ENCODE measurements at places on chromosomes 1 and 21. TPM values are rescaled to one million over a fixed set of nuclear protein-coding genes. Genes with fewer than 3 reads are reported as not detected.

DNA sequence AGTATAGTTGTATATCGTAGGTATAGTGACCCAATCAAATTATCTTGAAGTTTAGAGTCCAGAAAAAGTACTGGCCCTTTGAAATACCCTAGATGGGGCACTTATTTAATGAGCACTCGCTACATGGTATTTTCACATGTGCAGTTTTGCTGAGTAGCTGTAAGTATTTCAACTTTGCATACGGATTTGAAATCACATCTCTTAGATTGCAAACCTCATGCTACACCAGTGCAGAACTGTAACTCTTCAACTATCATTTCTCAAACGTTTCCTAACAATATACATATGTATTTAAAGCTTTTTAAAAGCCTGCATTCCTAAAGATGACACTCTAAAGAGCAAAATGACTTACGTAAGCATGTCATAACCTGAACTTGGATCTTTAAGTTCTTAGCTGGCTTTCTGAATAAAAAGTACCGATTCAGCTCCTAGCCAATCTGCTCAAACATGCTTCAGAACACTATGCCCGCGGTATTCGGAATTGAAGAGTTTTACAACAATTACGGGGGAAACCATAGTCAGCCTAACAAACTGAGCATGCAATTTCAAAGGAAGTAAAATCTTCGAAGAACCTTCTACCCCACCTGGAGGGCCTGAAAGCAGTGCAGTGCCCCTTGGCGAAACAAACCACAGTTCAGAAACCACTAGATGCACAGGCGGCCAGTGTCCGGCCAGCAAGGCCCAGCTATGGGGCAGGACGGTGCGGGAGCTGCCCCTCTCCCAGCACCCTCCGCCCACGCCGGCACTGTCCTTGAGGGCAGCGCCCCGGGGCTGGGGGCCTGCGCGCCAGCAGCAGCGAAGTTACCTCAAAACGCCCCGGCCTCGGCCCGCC, 863 bp downstream of the FH start:
- no peak for DNase-seq

The IGSF9 gene
- 0.89 TPM for polyA plus RNA-seq

DNA sequence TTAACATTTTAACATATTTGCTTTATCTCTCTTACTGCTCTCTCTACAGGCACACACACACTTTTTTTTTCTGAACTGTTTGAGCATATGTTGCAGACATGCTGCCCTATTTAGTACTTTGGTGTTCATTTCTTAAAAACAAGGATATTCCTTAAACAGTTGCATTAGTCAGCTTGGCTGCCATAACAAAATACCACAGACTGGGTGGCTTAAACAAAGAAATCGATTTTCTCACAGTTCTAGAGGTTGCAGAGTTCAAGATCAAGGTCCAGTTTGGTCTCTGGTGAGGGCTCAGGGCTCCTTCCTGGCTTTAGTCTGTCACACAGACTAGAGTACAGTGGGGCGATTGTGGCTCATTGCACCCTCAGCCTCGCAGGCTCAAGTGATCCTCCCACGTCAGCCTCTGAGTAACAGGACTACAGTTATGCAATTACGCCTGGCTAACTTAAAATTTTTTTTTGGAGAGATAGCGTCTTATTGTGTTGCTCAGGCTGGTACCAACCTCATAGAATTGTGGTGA, 46.7 kb downstream of the RPRD2 start:
- DNase-seq, result no peak

DNA sequence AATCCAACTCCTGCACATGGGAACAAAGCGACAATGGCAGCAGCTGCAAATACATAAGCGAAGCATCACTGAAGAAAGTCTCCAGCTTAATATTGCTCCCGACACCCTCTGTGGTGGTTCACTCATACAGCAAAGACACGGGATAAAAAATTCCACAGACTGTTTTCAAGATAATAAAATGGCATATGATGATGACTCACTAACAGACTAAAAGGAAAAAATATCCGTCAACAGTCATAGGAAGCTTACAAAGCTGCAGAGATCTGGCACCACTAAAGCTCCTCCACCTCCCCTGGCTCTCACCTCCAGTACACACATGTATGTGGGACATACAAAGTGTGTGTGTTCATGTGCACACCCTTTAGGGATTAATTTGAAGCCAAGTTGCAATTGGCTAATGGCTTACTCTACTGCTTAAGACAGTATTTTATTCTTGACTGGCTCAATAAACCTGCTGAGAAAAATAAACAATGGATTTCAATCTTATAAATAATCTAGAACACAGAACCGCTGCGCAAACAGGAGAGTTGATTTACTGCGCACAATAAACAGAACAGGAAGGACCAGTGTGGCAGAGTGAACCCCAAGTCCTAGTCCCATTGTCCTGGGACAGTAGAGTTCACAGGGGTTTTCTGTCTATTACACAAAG, 94.4 kb downstream of the SLC45A1 start:
- DNase-seq, result no peak

DNA sequence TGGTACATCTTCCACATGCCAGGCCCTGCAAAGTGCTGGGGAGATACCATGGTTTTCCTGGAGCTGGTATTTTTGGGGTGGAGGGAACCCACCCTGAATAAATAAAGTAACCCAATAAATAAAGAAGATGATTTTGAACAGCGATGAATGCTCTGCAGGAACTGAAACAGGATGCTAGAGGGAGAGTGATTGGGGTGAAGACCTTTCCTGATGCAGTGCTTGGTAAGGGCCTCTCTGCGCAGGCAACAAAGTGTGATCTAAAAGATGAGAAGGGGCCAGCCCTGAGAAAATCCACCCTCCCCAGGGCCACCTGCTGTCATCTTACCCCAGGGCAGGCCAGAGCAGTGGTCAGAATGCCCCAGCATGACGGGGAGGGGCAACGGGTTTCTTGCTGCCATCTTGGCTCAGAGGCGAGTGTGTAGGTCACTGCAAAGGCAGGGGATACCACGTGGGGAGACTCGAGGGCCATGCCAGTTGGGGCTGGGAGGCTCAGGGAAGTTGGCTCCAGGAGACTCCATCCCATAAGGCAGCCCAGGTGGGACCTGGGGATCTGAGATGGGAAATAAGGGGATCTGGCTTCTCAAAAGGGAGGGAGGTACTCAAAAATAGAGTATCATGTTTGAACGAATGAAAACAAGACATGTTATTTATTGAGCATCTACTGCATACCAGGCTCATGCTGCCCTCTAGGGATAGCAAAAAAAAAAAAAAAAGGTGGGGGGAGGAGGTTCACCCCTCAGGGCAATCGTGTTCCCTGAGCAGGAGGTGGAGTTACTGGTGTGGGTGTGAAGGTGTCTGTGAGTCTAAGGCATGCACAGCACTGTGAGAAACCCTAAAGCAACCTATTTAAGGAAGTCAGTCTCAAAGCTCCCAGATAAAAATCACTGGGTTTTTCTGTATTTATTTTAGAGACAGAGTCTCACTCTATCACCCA, 2.8 kb downstream of the SRARP start:
- no peak for DNase-seq

DNA sequence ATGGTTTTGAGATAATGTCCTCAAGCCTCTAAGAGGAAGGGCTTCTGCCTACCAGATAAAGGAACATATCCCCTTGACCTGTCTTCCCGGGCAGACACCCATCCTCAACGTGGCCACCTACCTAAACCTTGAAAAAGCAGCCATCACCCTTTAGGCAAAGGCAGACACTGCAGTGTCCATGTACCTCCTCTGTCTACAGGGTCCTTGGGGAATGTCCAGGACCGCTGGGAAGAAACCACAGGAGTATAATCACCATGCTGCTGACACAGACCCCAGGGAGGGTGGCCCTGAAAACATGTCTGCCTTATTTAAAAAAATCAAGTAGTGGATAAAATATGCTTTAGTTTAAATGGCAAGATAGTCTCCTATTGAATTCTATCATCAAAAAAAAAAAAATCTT, 16.6 kb downstream of the BCAR3 start:
- DNase-seq, result no peak

DNA sequence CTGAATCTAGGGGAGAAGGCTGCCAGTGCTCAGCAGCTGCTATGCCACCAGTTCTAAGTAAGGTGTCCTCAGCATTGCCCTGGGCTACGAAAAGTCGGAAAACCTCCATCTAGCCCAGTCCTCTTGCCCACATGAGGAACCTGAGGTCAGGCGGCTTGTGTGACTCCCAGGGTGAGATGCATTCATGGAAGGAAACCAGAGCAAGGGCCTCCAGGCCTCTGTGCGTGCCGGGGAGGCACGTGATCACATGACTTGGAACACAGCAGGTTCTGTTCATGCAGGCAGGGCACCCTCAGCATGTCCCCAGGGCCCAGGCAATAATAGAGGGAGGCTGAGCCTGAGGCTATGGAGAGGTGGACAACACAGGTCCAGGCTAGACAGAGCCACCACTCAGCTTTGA, 312.5 kb upstream of the DUSP10 start:
- no peak for DNase-seq

The SPATA1 gene
- 1.2 TPM for polyA plus RNA-seq

- no peak for DNase-seq
Measured at GRCh38 chr1:243378669-243379068, 122.8 kb downstream of the SDCCAG8 start.

The SUMO3 gene
- polyA plus RNA-seq, result 94.9 TPM

DNA sequence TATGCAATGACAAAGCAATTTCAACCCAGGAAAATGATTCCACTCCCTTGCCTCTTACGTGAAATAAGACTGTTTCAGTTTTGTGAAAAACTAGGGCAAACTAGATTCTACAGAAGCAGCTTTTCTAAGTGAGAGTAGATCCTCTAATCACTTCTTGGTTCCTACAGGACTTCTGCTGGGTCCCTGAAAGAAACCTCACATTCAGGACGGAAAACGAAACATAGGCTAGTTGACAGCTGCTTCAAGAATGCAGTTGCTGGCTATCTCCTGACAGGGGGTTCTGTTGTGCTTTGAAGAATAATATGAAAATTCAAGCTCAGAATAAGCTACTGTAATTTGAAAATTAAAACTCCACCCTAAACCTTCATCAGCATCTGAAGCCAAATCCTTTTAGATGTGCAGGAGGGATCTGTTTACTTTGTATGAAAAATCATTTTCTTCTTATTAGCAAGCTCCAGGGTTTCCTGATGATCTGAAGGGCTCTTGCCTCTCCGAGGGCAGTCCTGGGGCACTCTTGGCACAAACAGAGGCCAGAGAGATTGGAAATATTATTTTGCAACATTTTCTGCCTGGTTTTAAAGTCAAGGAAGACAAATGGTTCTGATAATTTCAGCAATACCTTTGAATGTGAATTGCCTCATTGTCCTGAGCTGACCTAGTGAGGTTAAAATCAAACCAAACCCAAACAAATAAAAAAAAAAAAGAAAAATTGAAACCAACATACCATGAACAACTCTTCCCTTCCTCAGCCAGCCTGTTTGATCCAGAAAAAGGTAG, 55.0 kb downstream of the NTMT2 start:
- no peak for DNase-seq

DNA sequence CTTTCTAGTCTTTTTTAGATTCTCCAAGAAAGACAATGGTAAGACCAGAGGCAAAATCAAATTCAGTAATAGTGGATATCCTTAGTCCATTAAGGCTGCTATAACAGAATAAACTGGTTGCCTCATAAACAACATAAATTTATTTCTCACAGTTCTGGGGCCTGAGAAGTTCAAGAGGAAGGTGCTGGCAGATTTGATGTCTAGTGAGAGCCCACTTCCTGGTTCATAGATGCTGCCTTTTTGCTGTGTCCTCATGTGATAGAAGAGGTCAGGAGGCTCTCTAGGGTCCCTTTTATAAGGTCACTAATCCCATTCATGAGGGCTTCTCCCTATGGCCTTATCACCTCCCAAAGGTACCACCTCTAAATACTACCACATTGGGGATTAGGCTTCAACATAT, 31.5 kb upstream of the BTG3 start:
- DNase-seq, result no peak

The MAEL gene
- 0.04 TPM for polyA plus RNA-seq

GRCh38 chr1:70906800-70907199, 140.8 kb downstream of the PTGER3 start:
- no peak for DNase-seq

DNA sequence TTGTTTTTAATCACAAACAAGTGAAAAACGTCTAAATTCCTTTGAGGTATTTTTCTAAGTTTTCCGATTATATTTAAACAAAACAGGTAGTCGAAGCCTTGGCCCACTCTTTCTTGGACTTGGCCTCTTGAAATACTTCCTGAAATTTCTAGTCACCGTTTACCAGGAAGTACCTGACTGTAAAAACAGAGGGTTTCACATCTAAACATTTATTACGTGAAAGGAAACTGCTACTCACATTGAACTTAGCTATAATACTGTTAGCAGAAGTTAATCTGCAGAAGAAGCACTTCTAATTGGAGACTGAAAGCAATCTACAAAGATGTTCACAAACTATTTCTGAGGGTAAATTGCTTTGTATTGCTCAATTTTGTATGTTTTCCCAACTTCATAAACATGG, 526.0 kb upstream of the ADGRL4 start:
- no peak for DNase-seq

DNA sequence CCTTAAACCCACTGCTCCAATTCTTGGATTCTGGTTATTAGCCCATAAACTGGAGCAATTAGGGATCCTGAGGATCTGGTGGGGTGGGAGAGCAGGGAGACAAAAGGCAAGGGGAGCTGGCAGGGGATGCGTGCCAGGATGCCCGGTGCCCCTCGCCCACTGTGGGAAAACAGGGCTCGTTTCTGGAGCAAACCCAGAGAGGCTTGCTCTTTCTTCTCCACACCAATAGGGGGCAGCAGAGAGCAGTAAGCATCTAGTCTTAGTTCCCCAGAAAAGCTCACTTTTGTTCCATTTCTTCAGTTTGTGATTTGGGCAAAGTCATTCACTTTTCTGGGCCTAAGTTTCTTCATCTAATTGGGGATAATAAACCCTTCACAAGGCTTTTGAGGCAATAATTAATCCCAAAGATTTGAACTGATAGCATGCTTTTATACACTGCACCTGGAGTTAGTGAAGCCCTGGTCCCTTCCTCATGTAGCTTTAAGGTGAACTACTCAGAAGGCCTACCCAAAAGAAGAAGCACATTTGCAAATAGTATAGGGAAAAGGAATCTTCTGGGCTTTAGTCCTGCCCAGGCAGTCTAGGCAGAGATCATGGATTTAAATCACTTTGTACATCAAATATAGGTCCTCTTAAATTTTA, 160.6 kb upstream of the USP24 start:
- peak; percentile 52 for DNase-seq

The RIIAD1 gene
- not detected for polyA plus RNA-seq

- no peak for DNase-seq
Measured at GRCh38 chr1:239428120-239428710, 41.8 kb downstream of the CHRM3 start.

The PADI2 gene
- polyA plus RNA-seq, result 0.27 TPM

The PATJ gene
- polyA plus RNA-seq, result 11.8 TPM

- no peak for DNase-seq
Measured at GRCh38 chr1:181779343-181779742, 282.2 kb downstream of the ZNF648 start.

- DNase-seq, result no peak
Measured at GRCh38 chr1:64000021-64000420, 203.4 kb upstream of the UBE2U start.

- no peak for DNase-seq
Measured at GRCh38 chr1:171261336-171261735, 13.0 kb downstream of the FMO1 start.

DNA sequence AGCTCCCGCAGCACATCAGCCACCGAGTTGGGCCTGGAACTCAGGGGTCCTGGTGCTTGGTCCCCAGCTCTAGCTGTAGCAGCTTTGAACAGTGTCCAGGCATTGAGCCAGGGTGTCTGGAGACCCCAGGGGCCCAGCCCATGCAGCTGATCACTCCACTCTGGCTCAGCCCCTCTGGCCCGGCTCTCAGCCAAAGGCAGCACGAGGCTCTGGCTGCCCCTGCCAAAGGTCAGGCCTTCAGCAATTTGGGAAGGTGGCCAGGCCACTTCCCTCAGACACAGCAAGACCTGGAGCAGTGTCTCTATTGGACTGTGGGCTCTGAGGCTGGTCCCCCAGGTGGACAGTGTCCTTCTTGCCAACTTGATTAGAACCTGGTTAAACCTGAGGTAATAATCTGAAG, 34.4 kb upstream of the RNF19B start:
- DNase-seq, result no peak

The H6PD gene
- 11.3 TPM for polyA plus RNA-seq

The ANGPTL3 gene
- polyA plus RNA-seq, result not detected
